ENCODE measurements at places on chromosomes 5 and 9. TPM values are rescaled to one million over a fixed set of nuclear protein-coding genes. Genes with fewer than 3 reads are reported as not detected.

Gene OMD
- not detected for total RNA-seq

Gene FCN2
- total RNA-seq, result not detected

Gene GMCL2
- total RNA-seq, result not detected

Gene OR2K2
- not detected for total RNA-seq

Gene ZFP62
- total RNA-seq, result 14.7 TPM

Gene SLC34A3
- total RNA-seq, result under 0.01 TPM

Gene HTR1A
- not detected for total RNA-seq

Gene PRKAA1
- total RNA-seq, result 87.8 TPM

Gene C1QTNF2
- 0.07 TPM for total RNA-seq

Gene SOWAHA
- total RNA-seq, result not detected

Gene MLANA
- not detected for total RNA-seq

Gene FYB1
- total RNA-seq, result 16.9 TPM

Gene PDCD1LG2
- 7.8 TPM for total RNA-seq

Gene PCDHA1
- total RNA-seq, result under 0.01 TPM

Gene RASGRF2
- 1.0 TPM for total RNA-seq

Gene TRAF1
- total RNA-seq, result 2.3 TPM

Gene SMIM33
- total RNA-seq, result not detected

Gene DNAI1
- not detected for total RNA-seq

Gene JAK2
- 12.3 TPM for total RNA-seq

Gene FAM153A
- under 0.01 TPM for total RNA-seq

Gene PGM5
- not detected for total RNA-seq
